ENCODE measurements at places on chromosomes 5 and 9. TPM values are rescaled to one million over a fixed set of nuclear protein-coding genes. Genes with fewer than 3 reads are reported as not detected.
A peak's percentile ranks its signal among the peaks of the same experiment; 100 is the strongest.

The MAPK9 gene
- total RNA-seq, result 27.9 TPM

- DNase-seq, result peak; percentile 86
Measured at GRCh38 chr5:159208514-159209437, 577 bp downstream of the RNF145 start.

DNA sequence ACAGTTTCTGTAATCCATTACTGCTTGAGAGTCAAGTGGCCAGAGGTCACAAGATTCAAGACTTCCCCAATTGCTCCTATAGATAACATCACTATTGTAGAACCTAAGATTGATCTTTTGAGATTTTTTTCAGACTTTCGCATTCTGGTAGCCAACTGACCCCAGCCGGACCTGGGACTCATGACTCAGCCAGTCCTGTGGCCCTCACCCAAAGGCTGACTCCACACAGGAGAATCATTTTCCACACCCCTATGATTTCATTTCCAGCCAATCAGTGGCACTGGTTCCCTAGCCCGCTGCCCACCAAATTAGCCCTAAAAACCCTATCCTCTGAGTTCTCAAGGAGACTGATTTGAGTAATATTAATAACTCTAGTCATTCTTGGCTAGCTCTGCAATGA lies 36.2 kb downstream of the TARS1 start:
- no peak for DNase-seq

GRCh38 chr5:113761594-113761993 lies 248.1 kb downstream of the YTHDC2 start:
- no peak for DNase-seq

DNA sequence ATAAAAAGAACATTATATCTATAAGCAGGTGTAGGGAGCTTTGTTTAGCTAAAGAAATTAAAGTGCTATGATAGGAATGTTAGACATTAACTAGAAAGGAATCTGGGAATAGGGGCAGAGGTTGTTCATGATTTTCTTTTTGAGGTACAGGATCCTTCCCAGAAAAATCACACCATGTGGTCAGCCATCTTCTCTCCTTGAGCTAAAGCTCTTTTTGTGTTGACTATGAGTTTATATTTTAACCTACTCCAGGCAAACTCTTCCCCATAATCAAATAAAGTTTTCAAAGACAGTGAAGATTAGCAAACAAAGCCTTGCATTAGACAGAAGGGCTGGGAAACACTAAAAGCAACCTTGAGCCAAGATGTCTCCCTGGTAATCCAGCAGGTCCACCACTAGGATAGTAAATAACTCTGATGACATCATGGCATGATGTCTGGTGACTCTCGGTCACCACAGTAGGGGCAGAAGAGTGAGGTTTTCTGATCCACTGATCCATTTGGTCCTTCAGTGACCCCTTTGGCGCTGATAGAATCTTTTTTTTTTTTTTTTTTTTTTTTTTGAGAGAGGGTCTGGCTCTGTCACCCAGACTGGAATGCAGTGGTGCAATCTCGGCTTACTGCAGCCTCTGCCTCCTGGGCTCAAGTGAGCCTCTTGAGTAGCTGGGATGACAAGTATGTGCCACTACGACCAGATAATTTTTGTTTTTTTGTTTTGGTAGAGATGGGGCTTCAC lies 30.6 kb upstream of the IL6ST start:
- DNase-seq, result no peak

All from posterior vena cava (tissue), 2 donors.